ENCODE measurements at places on chromosomes 2 and 18.

- DNase-seq: no peak
Measured at GRCh38 chr18:78169174-78169864, 810.3 kb upstream of the SALL3 start.

DNA sequence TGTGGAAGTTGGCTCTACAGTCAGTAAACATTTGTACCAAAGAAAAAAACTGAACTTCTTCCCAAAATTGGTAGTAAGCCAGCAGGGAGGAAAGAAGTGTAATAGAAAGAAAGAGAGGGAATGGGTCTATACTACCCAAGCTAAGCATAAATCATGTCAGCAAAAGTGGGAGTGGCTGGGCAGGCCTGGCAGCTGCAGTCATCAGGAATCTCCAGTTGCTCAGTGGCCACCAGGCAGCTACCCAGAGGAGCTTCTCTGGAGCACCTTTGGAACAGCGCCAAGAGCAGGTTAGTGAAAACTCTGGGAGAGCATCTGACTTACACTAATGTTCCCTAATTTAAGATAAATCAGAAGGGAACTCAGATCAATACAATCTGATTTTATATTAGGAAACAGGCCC, 14.3 kb downstream of the FRZB start:
- no peak for DNase-seq

DNA sequence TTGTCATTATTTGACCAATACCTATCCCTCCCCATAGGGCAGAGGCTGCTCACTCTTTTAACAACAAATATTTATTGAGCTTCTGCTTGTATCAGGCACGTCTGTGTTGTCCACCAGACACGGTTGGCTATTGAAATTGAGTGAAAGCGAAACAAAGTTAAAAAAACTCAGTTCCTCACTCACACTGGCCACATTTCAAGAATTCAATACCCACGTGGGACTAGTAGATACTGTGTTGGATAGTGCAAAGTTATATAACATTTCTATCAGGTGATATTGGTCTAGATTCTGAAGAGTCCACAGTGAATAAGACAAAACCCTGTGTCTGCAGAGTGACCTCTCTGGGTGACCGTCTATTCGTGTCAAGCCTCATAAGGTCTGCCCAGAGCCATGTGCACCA, 43.9 kb upstream of the GALR1 start:
- no peak for DNase-seq

DNA sequence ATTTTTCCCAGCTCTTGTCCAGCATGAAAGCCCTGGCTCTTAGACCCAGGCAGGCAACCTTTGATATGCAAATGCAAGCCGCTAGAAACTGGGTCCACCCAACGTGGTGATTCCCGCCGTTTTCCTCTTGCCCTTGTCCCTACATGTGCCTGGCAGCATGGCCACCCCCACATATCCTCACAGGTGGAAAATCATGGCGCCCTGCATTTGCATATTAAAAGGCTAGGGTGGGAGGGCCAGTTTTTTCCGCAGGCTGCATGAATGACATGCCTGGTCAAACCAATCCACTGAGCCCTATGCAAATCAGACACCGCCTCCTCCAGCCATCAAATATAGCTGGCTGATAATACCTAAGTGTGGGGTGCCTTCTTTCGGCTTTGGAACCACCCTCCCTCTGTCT, 1091.8 kb upstream of the NXPH2 start:
- no peak for DNase-seq

GRCh38 chr2:10135296-10136089, 13.0 kb downstream of the RRM2 start:
- no peak for DNase-seq

GRCh38 chr18:79495591-79496071, 99.9 kb downstream of the NFATC1 start:
- no peak for DNase-seq

- no peak for DNase-seq
Measured at GRCh38 chr2:134491022-134491421, 227.8 kb downstream of the TMEM163 start.

- no peak for DNase-seq
Measured at GRCh38 chr2:26807788-26808460, 22.1 kb downstream of the CENPA start.

GRCh38 chr2:228771774-228772173, 499.3 kb downstream of the PID1 start:
- no peak for DNase-seq

- DNase-seq: no peak
Measured at GRCh38 chr2:176685908-176686307, 416.7 kb downstream of the MTX2 start.

GRCh38 chr2:80482276-80482675, 177.7 kb upstream of the LRRTM1 start:
- no peak for DNase-seq

GRCh38 chr18:13597068-13597467, 129.3 kb downstream of the FAM210A start:
- DNase-seq: no peak

DNA sequence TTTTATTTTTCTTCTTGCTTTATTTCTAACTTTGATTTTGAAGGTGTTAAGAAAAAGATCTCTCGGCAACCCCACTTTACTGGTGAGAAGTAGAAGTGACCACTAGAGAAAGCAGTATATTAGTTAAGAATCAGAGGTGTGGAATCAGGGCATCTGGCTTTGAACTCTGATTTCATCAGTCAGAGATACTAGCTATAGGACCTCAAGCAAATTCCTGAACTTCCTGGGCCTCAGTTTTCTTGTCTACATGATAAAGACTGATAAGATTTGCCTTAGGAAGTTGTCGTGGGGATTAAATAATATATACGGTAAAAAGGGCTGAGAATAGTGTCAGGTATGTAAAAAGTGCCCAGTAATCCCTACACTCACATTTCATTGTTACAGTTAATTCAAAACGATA, 440.3 kb upstream of the CRIM1 start:
- no peak for DNase-seq

DNA sequence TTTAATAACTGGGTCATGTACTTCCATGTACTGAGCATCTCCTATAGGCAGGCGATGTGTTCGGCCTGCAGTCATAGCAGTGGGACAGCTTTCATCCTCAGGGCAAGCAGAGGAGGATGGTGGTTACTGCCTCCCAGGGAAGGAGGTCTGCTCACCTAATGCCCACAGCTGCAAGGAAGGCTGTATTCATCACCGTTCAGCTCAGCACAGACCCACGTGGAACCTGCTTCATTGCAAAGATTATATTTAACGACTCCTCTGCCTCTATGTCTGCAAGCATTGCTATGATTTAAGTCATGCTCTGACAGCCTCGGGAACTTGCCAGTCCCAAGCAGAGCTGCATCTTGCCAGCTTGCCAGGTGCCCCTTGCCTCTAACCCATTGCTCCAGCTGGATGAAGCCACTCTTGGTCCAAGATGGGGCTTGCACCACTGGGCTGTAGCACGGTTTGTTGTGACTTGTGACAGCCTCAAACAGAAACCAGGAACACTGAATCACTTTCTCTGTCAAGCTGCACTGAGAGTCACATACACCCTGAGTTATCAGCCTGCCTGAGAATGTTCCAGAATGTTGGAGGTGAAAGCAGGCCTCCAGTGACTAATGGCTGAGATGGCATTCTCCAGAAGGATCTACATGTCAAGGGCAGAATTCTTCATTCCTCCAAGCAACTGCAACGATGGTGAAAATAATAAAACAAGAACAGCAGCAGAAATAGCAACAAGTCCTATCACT, 651.1 kb upstream of the ID2 start:
- no peak for DNase-seq

DNA sequence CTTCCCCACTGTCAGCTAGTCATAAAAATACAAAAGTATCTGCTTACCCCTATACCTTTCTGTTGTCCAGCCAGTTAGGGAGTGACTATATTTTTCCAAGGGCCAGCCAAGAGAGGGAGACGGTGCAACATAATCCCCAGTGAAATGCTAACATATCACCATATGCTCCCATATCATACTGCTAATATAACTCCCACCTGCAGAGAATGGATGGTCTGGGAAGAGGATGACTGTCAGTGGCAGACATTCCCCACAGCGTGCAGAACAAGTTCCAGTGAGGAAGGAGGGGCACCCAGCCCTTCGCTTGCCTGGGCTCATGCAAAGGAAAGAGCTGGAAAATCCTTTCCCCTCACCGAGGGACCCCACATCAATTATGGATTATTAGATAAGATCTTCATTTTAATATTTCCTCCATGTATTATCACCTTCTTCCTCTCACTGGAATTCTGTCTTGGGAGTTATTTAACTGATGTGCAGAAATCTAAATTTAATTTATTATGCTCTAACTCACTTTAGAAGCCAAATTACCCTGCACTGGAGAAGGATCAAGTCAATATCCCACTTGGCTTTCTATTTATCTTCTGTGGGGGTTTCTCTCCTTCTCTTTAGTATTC, 135.6 kb downstream of the GALNT14 start:
- no peak for DNase-seq

DNA sequence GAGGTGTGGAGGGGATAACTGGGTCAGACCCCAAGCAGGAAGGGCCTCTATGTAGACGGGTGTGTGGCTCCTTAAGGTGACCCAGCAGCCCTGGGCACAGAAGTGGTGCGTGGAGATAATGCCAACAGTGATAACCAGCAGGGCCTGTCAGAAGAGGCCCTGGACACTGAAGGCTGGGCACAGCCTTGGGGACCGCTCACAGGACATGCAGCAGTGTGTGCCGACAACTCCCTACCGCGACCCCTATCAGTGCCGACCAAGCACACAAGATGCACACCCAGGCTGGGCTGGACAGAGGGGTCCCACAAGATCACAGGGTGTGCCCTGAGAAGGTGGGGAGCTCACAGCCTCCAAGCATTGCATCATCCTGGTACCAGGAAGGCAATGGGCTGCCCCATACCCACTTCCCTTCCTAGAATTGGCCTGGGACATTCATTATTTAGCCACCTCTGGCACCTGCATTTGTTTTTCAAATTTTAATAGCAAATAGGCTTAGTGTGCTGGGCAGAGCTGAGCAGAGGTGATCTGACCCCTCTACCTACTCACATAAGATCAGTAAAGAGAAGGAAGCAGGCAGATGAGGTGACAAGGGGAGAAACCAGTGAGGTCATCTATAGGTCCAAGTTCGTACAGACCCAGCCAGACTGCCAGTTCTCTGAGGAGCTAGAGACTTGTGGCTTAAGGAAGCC, 55.2 kb downstream of the BCL11A start:
- DNase-seq: no peak

DNA sequence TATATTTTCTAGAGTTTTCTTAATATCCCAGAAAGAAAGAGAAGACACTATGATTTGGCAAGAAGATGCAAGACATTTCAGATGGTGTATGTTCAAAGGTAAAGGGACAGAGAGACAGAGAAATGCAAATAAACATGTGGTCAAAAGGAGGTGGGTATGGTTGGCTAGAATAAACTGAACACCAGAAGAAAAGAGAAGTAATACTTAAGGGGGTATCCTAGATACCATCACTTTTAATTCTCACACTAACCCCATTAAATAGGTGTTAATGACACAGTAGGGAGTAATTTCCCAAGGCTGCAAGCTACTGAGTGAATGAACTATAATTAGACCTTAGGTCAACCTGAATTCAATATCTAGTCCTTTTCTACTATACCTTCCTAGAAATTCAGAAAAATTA, 111.2 kb upstream of the CD226 start:
- peak; percentile 43 for DNase-seq

GRCh38 chr2:8094526-8094925, 587.3 kb upstream of the ID2 start:
- no peak for DNase-seq

DNA sequence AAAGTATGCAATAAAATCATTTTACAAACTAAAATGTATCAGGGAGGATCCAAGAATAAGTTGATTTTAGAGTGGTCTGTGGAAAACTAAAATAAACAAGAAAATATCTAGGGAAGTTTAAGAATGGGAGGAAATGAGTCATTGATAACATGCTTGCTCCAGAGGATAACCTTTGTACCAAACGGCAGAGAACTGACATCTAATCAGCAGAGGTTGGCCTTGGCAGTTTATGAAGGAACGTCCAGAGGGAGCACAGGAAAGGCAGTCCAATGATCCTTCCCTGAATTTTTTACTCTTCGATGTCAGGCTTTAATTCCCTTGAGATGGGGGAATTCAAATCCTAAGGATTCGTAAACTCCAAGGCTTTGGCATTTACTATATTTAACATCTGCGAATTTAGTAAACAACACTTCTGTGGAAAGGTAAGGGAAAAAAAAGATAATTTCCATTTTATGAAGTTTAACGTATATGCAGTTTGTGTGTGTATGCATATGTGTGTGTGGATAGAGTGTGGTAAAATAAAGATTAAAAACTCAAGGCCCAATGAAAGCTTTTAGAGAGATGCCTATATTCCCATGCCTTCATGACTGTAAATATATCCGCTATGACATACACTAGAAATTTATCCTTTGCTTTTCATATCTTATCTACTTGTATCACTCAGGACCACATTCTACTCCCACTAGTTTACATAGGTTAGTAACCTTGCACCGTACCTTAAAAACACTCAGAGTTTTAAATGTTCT, 8.7 kb upstream of the INPP1 start:
- DNase-seq: no peak

DNA sequence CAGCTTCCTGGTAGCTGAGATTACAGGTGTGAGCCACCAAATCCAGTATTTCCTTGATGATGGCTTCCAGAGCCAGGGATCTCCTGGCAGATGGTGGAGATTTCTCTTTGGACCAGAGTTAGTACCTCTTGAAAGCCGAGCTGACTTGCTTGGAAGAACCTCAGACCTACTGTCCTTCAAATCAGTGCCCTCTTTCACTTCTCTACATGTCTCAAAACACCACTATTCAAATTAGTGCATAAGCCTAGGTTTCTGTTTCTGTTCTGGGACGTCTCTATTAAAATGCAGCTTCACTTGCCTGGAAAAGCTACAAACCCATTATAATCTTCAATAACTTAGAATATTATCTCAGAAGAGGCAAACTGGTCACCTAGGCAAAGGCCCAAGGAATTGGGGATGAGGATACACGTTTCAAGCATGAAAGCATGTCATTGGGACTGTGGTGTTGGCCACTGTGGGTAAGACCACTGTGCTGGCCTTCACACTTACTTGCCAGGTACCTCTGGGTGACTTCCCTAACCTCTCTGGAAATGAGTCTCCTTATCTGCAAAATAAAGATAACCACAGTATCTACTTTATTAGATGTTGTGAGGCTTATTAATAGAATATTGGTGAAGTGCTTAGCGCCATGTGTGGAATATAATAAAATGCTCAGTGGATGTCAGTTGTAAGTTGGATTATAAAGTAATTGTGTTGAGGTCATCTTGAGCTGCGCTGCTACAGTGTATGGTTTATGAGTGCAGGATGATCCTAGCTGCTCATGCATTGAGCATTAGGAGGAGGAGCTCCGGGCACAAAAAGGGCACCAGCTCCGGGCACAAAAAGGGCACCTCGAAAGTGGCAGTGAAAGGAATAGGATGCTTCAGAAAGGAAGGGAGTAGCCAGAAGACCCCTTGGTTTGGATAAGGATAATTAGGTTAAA, 84.5 kb downstream of the DOCK10 start:
- peak; percentile 66 for DNase-seq

GRCh38 chr2:25302758-25303375, 38.9 kb downstream of the DNMT3A start:
- no peak for DNase-seq

DNA sequence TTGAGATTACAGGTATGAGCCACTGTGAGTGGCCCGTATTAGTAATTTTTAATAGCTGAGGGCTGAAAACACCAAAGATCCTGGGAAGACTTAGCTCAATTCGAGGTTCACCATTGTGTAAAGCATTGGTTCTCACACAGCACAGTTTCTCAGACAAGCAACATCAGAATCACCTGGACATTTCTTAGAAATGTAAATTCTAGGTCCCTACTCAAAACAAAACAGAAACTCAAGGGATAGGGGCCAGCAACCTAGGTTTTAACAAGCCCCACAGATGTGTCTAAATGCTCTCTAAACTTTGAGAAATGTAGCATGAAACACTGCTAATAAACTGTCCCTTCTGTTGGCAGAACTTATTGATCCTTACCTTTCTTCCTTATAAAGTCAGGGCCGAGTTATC, 681.2 kb downstream of the RNF144A start:
- DNase-seq: no peak

All from GM06990 (cell line).